Thoracic aorta (tissue), 2 donors: ENCODE measurements at places on chromosomes 5 and 9. TPM values are rescaled to one million over a fixed set of nuclear protein-coding genes. Genes with fewer than 3 reads are reported as not detected.

DNA sequence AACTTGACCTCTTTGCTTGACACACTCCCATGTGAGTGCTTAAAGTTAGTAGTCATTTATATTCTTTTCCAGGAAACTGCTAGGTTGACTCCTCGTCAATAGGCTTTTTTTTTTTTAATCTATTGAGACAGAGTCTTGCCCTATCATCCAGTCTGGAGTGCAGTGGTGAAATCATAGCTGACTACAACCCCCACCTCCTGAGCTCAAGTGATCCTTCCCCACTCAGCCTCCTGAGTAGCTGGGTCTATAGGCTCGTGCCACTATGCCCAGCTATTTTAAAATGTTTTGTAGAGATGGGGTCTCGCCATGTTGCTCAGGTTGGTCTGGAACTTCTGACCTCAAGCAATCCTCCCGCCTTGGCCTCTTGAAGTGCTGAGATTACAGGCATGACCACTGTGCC, 34.9 kb downstream of the DMRT1 start:
- H3K4me3 ChIP-seq = no peak overlapping the region
- no peak overlapping the region for H3K27ac ChIP-seq
- H3K27me3 ChIP-seq = no peaks in the 10 kb centered on the region
- H3K36me3 ChIP-seq = no peaks in the 10 kb centered on the region
- no peaks in the 10 kb centered on the region for H3K4me1 ChIP-seq
- no peak for DNase-seq

DNA sequence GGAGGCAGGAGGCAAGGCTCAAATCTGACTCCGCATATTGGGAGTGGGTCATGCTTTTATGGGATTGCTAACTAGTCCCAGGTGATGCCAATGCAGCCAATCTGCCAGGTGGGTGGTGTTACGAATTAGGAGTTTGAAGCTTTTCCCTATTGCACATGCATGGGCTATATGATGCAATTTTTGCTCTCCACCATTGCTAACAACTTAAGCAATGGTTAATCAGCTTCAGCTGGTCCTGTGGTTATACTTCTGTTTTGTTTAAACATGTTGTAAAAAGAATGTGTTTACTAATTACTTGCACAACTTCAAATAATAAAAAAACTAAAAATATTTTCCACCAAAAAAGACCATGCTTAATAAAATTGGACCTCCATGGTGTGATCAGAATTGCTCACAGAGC, 55.7 kb downstream of the SHC3 start:
- H3K36me3 ChIP-seq = no peaks in the 10 kb centered on the region
- no peaks in the 10 kb centered on the region for H3K27me3 ChIP-seq
- no peak overlapping the region for H3K27ac ChIP-seq
- no peak for DNase-seq

Gene IFNE
- total RNA-seq = not detected

DNA sequence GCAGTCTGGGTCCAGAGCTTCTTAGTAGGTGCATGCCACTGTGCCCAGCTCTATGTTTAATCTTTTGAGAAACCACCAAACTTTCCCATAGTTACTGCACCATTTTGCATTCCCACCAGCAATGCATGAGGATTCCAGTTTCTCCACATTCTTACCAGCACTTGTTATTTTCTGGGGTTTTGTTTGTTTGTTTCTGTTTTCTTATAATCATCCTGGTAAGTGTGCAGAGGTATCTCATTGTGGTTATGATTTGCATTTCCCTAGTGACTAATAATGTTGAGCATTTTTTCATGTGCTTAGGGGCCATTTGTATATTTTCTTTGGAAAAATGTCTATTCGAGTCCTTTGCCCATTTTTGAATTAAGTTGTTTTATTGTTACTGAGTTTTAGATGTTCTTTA, 11.4 kb downstream of the FOXE1 start:
- H3K4me3 ChIP-seq = no peak overlapping the region
- H3K4me1 ChIP-seq = no peaks in the 10 kb centered on the region
- no peaks in the 10 kb centered on the region for H3K36me3 ChIP-seq
- H3K27ac ChIP-seq = no peak overlapping the region

Gene FOXD1
- 10.0 TPM for total RNA-seq

Gene PCDHB4
- total RNA-seq = 14.5 TPM
